ENCODE measurements at places on chromosomes 4 and X. TPM values are rescaled to one million over a fixed set of nuclear protein-coding genes. Genes with fewer than 3 reads are reported as not detected.
A peak's percentile ranks its signal among the peaks of the same experiment; 100 is the strongest.

- no peak for DNase-seq
These were observed 19.5 kb downstream of the ZAR1 start for GRCh38 chr4:48509543-48509942.

DNA sequence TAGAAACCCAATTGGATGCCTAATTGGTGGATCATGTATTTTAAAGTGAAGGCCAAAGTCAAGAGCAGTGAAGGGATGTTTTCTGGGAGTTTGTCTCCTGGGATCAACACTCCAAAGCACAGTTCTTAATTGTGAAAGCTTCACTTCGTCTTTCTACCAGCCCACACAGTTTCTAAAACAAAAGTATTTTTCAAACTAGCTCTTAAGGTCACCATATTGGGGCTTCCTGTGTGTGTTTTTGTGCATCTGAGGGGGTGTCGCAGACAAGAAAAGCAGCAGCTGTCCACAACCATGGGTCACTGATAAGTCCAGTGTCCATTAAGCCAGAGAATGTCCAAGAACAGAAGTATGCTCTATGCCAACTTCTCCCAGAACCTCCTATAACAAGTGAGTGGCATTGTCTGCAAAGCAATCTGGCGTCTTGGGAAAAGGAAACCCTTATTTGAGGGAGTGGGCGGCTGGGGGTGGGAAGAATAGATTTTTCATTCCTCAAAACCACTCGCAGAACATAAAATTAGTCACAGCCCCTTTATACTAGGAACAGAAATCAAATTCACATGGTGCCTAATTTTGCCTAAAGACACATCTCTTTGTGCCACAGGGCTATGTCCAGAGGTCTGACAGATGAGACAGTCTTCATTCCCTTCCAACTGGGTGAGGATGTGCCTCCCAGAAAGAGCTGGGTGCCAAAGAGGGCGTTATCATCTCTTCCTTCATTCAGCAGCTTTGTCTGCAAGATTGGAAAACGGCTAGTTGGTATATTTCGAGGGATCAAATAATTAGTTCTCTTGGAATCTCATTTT lies 610.4 kb downstream of the BCOR start:
- no peak for DNase-seq

- no peak for DNase-seq
These were observed 38.4 kb downstream of the UGT2A2 start for GRCh38 chr4:69601065-69601464.

DNA sequence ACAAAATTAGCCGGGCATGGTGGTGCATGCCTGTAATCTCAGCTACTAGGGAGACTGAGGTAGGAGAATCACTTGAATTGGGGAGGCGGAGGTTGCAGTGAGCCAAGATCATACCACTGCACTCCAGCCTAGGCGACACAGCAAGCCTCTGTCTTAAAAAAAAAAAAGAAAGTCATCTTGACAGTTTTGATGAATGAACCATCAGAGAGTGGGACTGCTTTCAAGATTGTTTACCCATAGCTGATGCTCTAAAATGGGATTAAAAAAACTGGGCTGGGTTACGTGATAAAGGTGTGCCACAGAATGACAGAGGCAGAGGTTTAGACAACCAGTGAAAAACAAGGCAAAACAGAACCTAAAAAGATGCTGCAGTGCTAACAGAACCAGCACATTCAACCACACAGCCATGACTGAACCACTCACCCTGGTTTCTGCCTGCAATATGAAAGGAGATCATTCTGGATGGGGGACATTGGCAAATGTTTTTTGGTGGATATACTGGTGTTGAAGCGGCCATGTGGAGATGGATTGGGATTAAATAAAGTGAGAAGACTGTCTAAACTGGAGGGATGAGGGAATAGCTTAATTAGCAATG lies 22.2 kb downstream of the GPAT3 start:
- DNase-seq, result no peak

DNA sequence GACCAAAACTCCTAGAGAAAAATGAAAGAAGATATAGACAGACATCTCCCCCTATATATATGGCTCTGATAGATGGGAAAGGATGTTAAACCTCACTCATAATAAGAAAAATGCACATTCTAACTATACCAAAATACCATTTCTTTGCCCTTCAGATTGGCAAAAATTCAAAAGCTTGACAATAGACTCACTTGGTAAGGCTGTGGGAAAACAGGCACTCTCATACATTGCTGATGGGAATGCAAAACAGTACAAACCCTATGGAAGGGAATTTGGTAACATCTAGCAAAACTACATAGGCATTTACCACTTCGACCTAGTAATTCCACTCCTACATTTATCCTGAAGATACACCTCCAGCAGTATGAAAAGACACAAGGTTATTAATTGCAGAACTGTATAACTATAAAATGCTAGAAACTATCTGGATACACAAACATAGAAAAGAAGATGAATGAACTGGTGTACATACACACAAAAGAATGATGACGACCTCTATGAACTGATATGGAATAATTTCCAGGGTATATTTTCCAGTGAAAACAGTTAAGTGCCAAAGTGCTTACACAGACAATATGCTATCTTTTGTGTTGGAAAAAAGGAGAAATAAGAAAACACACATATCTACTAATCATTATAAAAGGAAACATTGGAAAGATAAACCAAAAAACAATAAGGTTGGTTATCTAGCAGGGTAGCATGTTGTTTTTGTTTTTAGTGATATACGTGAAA lies 48.5 kb downstream of the WDFY3 start:
- no peak for DNase-seq

DNA sequence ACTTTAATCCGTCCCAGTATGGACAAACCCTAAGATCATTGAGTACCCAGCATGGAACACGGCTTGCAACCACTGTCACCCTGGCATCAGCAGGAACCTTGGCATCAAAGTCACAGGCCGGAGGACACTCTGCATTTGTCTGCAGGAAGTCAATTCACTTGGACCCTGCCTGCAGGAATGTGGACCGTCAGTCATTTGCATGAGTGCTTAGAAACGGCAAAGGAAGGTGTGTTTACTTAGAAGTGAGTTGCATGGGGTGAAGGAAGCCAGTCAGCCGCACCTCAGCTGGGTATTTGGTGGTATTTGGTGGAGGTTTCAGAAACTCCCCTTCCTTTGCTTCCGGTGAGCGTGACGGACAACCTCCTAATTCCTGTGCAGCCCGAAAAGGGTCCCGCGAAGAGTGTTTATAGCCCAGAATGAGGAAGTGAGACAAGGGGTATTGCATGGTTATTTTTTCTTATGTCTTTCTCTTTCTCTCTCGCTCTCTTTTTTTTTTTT lies 15.5 kb downstream of the P2RY8 start:
- DNase-seq, result peak; percentile 40

GRCh38 chr4:5863461-5864113 lies 29.3 kb downstream of the CRMP1 start:
- DNase-seq, result no peak

DNA sequence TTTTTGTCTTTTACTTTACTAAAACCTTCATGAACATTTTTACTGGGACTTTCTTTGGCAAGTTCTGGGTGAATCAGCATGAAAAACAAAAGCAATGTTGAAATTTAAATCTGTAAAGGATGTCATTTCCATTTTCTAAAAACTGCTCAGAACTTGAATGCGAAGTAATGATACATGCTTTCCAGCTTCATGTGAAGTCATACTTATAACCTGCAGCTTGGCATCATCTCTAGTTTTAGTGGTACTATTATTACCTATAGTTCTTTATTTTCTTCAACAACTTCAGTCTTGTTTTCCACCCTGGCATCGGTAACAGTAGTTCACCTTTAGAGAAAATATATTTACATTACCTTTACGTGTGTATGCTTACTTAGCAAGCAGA lies 421.4 kb upstream of the DIPK2B start:
- DNase-seq, result no peak

- DNase-seq, result no peak
These were observed 39.7 kb upstream of the TBC1D14 start for GRCh38 chr4:6869944-6870343.

DNA sequence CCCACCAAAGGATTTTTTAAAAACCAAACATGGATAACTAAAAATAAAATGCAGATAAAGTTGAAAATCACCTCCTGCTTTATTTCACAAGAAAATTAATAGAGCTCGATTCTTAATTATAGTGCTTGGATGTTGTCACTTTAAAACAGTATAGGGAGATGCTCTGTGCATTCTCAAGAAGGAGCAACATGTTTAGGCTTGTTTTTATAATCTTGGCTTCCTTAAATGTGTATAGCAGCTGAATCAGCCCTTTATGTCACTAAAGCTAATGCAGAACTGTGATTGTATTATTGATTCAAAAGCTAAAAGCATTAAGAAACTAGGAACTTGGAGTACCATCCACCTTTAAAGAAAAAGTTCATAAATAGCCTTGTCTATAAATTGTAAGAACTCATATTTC lies 12.9 kb downstream of the UTP3 start:
- no peak for DNase-seq

DNA sequence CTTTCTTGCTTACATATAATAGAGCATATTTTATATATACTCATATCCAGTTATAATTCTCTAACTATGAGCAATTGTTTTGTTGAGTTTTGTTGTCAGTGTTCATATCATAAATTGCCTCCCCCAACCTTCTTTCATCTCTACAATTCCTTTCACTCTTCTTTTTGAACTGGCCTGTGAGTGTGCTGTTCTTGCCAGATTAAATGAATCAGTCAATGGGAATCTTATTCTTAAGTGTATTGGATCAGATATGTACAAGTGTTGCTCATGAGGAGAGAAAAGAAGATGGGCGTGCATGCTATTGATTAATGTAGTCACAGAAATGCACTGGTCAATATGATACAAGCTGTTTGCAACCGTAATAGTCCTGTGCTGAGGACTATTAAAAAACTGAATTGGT lies 728.1 kb upstream of the MAGEB2 start:
- DNase-seq, result no peak

- no peak for DNase-seq
These were observed 178.3 kb downstream of the FAM13A start for GRCh38 chr4:88878642-88879041.

GRCh38 chr4:183961795-183962194 lies 56.7 kb downstream of the STOX2 start:
- DNase-seq, result no peak

DNA sequence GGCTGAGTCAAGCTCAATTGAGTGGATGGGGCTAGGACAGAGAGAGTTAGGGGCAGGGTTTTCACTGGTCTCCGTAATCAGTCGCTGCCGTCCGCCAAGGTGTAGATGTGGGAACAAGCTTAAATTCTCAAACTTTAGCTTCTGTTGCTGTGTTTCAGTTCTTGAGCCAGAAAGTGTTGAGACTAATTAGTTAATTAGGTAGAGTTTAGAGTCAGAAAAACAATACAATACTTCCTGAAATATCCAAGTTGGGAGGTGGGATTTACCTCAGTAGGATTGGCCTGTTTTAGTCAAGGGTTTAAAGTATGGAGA lies 1.1 kb upstream of the UBE2D3 start:
- DNase-seq, result no peak

GRCh38 chr4:185580699-185581098 lies 45.4 kb upstream of the PDLIM3 start:
- no peak for DNase-seq

GRCh38 chr4:173526027-173526482 lies 4.0 kb downstream of the HAND2 start:
- no peak for DNase-seq

- DNase-seq, result no peak
These were observed 7.6 kb downstream of the PLAC1 start for GRCh38 chrX:134650701-134651100.

The RNF212 gene
- total RNA-seq, result 5.1 TPM

The STK26 gene
- total RNA-seq, result 21.3 TPM

The RTL3 gene
- total RNA-seq, result not detected

The BST1 gene
- 18.6 TPM for total RNA-seq

The SLC9B1 gene
- 1.8 TPM for total RNA-seq

The GAGE12F gene
- total RNA-seq, result not detected

The SLC10A4 gene
- total RNA-seq, result not detected

The HTR2C gene
- total RNA-seq, result 0.75 TPM

The ADH1C gene
- total RNA-seq, result 43.5 TPM

All from ureter (tissue), 1 donor.